ENCODE measurements at places on chromosomes 1 and 21. TPM values are rescaled to one million over a fixed set of nuclear protein-coding genes. Genes with fewer than 3 reads are reported as not detected.

Gene FNDC5
- total RNA-seq = not detected

Gene HSPB7
- total RNA-seq = not detected

Gene SPRR5
- total RNA-seq = not detected

Gene KRTAP7-1
- total RNA-seq = not detected

Gene LHX8
- not detected for total RNA-seq

Gene SLC45A3
- total RNA-seq = 1.8 TPM

Gene GJA5
- total RNA-seq = not detected

Gene GSTM5
- not detected for total RNA-seq

Gene FCRL4
- total RNA-seq = not detected

Gene CHIA
- total RNA-seq = not detected

Gene SHE
- 1.00 TPM for total RNA-seq

Gene GBP3
- total RNA-seq = 32.6 TPM

Gene BCAR3
- total RNA-seq = 41.0 TPM

Gene TRPM2
- total RNA-seq = not detected

Gene CHIT1
- total RNA-seq = not detected

Gene CAPN2
- 174 TPM for total RNA-seq

Gene TMEM39B
- total RNA-seq = 4.5 TPM

Gene KRTAP21-2
- not detected for total RNA-seq

Gene E2F2
- 4.0 TPM for total RNA-seq

Gene CYP4Z1
- total RNA-seq = not detected

Gene METTL18
- 5.3 TPM for total RNA-seq

Gene CDK11A
- total RNA-seq = 10.2 TPM

Gene GUCA2B
- total RNA-seq = not detected

Gene S100PBP
- total RNA-seq = 29.8 TPM

Gene DDR2
- 41.0 TPM for total RNA-seq

Data from melanocyte of skin (primary cell).